ENCODE measurements at places on chromosomes 2 and 18. TPM values are rescaled to one million over a fixed set of nuclear protein-coding genes. Genes with fewer than 3 reads are reported as not detected.
A peak's percentile ranks its signal among the peaks of the same experiment; 100 is the strongest.

The ANKRD30B gene
- not detected for polyA plus RNA-seq

The GREB1 gene
- 0.06 TPM for polyA plus RNA-seq

DNA sequence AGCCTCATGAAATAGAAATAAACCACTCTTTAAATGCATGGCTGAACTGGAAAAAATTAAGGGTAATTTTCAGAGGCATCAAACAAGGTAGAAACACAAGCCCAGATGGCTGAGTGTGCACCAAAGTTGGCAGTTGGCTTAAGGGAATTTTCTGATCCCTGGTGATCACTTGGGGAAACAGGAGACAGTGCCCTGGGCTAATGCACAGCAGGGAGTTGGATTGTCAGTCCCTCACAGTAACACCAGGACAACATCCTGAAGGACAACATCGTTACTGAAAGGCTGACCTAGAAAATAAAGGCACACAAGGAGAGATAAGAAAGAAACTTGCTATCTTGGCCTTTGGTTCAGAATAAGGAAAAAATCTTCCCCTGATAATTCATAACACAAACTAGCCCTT is 417.0 kb downstream of the SLC4A3 start:
- H3K27ac ChIP-seq = no peak overlapping the region
- no peak overlapping the region for H3K4me3 ChIP-seq
- DNase-seq = no peak
- H3K27me3 ChIP-seq = no peaks in the 10 kb centered on the region
- no peaks in the 10 kb centered on the region for H3K4me1 ChIP-seq
- H3K36me3 ChIP-seq = no peaks in the 10 kb centered on the region

The CABYR gene
- polyA plus RNA-seq = 6.5 TPM

DNA sequence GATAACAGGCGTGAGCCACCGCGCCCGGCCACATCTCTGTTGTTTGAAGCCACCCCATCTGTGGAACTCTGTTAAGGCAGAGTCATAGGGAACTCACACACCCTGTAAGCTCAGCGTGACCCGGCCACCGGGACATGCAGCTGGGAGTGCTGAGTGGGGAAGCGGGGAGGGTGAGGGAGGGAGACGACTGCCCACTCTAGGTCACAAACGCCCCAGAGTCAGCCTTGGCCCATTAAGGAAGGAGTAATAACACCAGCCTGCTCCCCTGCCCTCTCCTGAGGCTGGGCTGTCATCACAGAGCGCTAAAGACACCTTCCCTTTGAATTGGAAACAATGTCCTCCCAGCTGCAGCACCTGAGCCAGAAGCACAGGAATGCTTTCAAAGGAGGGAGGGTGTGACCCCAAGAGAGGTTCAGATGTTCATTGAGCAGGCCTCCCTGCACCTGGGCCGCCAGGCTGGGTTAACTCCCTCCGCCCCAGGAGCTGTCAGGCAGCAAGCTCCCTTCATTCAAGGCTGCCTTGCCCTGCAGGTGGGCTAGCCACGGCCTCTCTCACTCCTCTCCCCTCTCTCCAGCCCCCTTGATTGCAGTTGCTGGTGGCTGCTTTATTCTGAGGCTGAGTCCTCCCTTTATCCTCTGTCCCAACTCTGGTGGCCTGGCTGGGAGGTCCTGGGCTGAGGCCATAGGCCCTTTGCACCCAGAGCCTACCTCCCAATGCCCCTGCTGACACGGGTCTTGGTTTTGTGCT is 77.2 kb upstream of the HPCAL1 start:
- H3K27me3 ChIP-seq = peaks cover 6% of the 10 kb centered on the region
- H3K4me3 ChIP-seq = no peak overlapping the region
- no peaks in the 10 kb centered on the region for H3K4me1 ChIP-seq
- H3K27ac ChIP-seq = no peak overlapping the region
- H3K36me3 ChIP-seq = no peaks in the 10 kb centered on the region

DNA sequence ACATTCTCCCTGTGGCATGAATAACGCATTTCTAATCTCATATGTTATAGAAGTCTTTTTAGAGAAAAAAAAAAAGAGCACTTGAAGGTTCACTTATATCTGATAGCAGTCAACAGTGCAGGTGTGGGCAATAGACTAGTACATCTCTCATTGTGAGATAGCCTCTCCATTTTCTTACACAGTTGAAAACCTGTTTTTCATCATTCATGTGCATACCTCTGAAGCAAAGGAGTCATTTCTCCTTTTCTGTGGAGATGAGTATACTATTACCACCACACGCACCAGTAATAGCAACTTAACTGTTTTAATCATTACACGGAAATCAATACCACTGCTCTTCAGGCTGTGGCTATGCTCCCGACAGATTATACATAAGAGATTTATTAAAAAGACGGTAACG is 1653.3 kb upstream of the TMEFF2 start:
- H3K27ac ChIP-seq = no peak overlapping the region
- H3K36me3 ChIP-seq = no peaks in the 10 kb centered on the region
- H3K4me1 ChIP-seq = no peaks in the 10 kb centered on the region
- no peak overlapping the region for H3K4me3 ChIP-seq

GRCh38 chr2:192696857-192697256 is 502.1 kb upstream of the TMEFF2 start:
- no peak overlapping the region for H3K27ac ChIP-seq
- no peaks in the 10 kb centered on the region for H3K4me1 ChIP-seq
- no peak overlapping the region for H3K4me3 ChIP-seq
- no peak for DNase-seq
- no peaks in the 10 kb centered on the region for H3K27me3 ChIP-seq

DNA sequence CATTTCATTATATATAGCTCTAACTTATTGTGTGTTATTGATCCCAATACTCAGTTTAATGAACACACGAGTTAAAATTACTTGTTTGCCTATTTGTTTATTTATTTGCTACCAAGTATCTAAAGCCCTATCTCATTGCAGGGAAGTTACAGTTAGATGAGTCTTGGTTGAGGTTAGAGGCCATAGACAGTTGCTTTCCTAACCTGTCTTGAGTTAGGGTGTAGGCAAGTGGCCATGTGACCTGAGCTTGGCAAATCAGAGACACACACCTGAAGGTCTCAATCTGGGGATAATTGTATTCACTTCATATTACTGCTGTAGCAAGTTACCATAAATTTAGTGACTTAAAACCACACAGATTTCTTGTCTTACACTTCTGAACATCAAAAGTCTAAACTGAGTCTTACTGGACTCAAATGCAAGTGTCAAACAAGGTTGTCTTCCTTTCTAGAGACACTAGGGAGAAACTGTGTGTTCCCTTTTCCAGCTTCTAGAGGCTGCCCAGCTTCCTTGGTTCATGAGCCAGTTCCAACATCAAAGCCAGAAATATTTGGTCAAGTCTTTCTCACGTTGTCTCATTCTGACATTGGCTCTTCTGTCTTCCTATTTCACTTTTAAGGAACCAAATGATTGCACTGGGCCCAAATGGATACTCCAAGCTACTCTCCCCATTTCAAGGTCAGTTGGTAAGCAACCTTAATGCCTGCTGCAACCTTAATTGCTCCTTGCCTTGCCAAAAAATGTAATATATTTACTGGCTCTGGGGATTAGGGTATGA is 39.7 kb downstream of the COL3A1 start:
- no peaks in the 10 kb centered on the region for H3K27me3 ChIP-seq
- peak overlapping the region; percentile 15 for H3K27ac ChIP-seq
- peak; percentile 60 for DNase-seq
- H3K4me1 ChIP-seq = no peaks in the 10 kb centered on the region
- peaks cover 13% of the 10 kb centered on the region for H3K36me3 ChIP-seq

DNA sequence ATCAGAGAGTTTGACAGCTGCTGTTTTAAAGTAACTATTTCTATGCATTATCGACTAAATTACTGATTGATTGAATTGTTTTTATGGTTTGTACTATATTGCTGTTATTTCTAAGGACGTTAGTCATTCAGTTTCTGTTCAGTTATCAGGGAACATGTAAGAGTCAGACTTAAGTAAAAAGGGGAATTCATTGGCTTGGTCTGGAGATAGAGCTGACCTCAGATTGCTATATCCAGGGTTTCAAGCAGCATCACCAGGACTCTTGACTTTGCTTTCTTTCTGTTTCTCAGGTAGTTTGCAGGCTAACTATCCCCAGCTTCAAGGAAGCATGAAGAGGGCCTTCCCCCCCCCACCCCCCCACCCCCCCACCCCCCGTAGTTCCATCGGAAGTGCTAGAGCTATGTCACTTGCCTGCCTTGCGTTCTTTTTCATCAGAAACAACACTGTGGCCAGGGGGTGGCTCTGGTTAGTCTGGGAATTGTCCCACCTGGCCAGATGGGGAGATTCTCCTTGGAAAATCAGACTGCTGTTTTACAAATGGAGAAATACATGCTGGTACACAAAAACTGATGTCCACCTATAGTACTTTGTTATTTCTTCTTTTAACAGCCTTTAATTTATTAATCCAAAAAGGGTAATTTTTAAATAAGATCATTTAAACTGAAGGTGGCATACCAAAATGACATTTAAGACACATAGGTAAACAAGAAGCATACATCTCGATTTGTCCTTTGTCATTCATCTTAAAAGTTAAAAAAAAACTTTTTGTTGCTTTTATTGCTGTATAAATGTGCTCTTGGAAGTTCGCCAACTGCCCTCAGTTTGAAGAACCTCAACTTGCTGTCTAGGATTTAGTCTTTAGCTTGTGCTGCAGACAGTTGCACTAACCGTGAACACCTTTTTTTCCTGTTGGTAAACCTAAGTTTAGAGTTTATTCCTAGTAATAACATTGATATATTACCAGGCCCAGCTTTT is 9.4 kb downstream of the SMAD4 start:
- no peak overlapping the region for H3K4me3 ChIP-seq
- no peaks in the 10 kb centered on the region for H3K4me1 ChIP-seq
- H3K27ac ChIP-seq = no peak overlapping the region
- peak; percentile 29 for DNase-seq
- H3K36me3 ChIP-seq = no peaks in the 10 kb centered on the region

- no peaks in the 10 kb centered on the region for H3K36me3 ChIP-seq
- no peaks in the 10 kb centered on the region for H3K4me1 ChIP-seq
- no peak overlapping the region for H3K4me3 ChIP-seq
Observed at GRCh38 chr2:210593166-210593565, 36.8 kb downstream of the CPS1 start.

The ARHGEF4 gene
- 0.66 TPM for polyA plus RNA-seq

Data from fibroblast of lung (primary cell).